ENCODE measurements at places on chromosomes 1 and 21.

DNA sequence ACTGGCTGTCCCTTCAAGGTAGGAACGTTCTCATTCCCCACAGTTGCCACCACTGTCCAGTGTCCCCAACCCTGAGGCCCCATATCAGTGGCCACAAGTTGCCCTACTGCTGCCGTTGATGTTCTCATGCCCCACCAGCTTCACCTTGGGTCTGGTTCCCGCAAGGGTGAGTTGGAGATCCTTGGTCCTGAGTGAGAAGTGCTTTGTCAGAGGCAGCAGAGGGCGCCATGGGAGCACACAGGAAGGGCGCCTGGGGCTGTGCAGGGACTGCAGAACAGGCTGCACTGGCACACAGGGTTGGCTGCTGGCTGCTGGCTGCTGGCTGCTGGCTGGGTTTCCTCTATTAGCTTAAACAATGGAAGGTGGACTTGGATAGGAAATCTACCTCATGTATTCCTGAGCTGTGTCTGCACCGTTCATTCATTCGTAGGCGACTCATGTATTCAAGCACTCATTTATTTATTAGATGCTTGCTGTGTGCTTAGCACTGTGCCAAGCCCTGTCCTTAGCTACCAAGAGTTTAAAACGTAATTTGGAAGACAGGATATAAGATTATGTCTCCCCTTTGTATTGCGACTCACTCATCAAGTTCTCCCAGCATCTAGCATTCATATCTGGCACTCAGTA lies 2.1 kb upstream of the S100A9 start:
- DNase-seq: no peak

GRCh38 chr1:158147869-158148268 lies 32.8 kb upstream of the CD1D start:
- DNase-seq: no peak

- DNase-seq: no peak
Measured at GRCh38 chr1:199113265-199113869, 474.5 kb downstream of the PTPRC start.

- no peak for DNase-seq
Measured at GRCh38 chr1:227761621-227762230, 26.5 kb downstream of the SNAP47 start.

DNA sequence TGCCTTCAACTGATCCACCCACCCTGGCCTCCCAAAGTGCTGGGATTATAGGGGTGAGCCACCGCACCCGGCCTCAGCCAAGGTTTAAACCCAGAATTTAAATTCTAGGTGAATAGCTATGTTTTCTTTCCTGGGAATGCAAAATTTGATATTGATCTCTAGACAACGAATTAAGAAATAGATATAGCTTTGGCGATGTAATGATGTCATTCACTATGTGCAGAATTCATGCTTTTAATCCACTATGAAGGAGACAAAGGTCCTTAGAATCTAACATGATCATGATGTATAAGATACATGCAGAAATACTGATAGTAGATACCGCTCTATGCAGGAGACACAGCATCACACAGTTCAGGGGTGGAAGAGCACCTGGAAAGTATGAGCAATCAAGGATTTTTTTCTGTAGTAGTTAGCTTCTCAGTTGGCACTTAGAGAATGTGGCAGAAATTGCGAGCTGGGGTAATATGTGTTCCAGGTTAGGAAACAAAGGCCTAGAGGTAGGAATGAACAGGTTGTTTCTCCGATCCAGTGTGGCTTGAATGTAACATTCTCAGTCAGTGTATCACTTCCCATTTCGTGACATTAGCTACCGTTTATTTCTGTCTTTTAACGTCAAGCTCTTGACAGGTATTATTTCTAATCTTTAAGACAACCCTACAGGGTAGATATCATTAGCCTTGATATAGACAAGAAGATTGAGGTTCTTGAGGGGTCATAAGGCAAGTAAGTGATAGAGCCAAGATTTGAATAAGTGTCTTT lies 3.0 kb upstream of the CEP350 start:
- no peak for DNase-seq

DNA sequence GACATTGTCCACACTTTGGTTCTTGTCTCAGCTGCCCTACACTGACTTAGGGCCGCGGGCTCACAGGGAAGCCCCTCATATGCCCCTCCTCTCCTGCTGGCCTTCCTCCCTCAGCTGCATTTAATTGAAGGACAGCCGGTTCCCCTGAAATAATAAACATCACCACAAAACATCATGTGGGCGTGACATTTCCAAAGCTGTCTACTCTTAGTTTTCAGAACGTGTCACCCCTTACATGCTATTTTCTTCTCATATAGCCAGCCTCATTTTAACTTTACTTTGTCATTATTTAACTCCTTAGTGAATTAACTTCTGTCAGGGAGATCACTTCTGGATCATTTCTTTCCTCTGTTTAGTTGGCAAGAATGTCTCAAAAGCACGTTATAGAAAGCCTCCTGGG lies 103.2 kb downstream of the COLGALT2 start:
- DNase-seq: no peak
